ENCODE measurements at places on chromosomes 4 and X.
A peak's percentile ranks its signal among the peaks of the same experiment; 100 is the strongest.

DNA sequence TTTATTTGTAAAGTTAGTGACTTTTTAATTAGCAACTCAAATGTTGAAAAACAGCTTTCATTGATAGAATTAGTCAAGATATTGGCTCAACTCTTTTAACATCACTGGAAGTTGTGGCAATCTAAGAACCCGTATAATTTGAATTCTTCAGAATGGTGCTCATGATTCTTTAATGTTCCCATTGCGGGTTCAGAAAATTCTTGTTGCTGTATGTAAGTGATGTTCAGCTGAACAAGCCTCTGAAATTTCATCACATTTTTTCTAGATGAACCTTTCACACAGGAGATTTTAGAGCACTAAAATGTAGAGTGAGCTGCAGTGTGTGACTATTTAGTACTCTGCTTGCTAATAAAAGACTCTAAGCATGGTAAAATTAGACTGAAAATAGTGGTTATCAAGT, 1317.7 kb downstream of the FSTL5 start:
- no peak for DNase-seq

DNA sequence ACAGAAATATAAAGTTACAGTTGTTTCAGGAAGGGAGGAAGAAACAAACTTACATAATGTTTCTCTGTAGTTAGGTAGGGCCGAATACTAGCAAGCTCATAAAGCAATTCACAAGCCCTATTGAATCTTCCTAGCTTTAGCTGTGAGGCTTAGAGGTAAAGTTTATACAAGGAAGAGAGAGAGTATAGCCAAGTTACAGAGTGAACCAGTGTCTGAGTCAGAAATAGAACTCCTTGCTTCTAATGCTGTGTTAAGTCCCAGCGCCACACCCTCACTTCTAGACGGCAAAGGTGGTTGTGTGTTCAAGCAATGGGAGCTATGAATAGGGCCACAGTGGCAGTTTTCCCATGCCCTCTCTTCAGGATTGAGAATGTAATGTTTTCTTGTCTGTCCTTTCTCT, 6.1 kb downstream of the LPAR4 start:
- DNase-seq: no peak

GRCh38 chrX:23861215-23861896, 46.4 kb downstream of the APOO start:
- DNase-seq: no peak

DNA sequence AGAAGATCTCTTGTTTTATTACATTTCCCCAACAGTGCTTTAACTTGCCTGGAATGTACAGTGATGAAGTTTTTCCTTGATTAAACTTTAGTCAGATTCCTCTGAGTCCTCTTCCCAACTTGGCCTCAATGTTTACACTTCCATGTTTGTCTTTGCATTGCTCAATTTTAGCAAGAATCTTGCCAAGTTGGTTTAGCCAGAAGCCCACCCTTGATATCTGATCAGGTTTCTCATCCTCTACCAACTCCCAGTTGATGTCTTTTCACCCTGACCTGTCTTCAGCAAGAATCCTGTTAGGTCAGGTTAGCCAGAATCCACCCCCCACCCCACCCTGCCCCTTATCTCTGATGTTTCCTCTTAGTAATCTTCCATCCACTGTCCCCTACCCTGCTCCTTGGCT, 120.9 kb downstream of the MBNL3 start:
- peak; percentile 17 for DNase-seq

GRCh38 chr4:136526517-136526916, 1005.8 kb downstream of the PCDH18 start:
- no peak for DNase-seq

- no peak for DNase-seq
Observed at GRCh38 chr4:24770032-24770584, 25.3 kb upstream of the SOD3 start.

- no peak for DNase-seq
Observed at GRCh38 chrX:42422961-42423360, 355.0 kb downstream of the PPP1R2C start.

DNA sequence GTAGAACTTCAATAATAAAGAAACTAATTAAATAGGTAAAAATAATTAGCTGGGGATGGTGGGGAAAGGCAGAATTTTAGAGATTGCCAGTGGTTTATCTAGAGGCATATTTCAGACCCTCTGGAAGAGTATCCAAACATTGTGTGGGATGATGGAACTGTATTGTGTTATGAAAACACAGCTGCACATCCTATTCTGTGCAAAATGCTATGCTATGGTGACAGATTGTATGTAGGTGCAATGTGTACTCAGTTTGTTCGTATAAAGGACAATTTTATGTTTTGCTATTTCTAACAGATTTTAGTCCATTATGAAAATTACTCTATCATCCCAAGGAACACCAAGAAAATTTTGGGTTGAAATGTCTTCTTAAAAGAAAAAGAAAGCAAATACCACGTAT, 1054.7 kb downstream of the PDHA2 start:
- no peak for DNase-seq

GRCh38 chrX:10314530-10315104, 157.8 kb downstream of the CLCN4 start:
- DNase-seq: no peak
